ENCODE measurements at places on chromosomes 6 and 20.

- DNase-seq: no peak
These were observed 184.3 kb downstream of the PRKN start for GRCh38 chr6:162543221-162543620.

DNA sequence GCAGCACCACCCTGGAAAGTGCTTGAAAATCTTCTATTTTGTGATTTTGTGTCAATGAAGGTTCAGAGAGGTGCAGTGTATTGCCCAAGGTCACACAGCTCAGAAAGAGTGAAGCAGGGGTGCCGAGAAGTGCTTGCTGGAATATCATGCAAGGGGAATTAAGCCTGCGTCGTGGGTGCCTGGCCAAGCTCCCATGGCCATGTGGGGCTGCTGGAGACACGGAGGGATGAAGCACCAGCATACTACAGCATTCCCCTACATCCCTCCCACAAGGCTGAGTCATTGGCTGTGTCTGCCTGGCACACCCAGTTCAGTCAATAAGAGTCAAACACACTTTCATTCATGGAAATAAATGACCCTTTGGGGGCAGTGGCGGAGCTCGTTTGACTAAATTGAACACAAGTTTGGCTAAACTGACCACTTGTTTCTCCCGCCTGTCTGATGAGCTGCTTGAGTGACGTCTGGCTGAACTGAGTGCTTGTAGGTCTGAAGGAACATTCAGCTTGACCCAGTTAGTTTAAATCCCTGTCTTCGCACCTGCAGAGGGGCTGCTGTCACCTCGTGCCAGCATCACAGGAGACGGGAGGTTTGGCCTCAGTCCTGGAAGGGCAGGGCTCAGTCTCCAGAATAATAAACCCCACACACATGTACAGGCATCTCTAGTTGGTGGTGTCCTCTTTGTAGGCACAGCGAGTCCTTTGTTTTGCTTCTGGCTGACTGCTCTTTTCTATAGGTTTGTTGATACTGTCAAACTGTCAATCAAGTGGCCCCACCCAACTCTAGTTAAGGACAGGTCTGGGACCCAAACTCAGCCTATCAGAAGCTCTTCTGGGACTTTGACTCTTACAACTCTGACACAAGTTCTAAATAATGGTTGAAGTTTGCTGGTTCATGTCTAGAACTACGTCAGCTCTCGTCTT is 8.4 kb upstream of the TGM2 start:
- peak; percentile 24 for DNase-seq

DNA sequence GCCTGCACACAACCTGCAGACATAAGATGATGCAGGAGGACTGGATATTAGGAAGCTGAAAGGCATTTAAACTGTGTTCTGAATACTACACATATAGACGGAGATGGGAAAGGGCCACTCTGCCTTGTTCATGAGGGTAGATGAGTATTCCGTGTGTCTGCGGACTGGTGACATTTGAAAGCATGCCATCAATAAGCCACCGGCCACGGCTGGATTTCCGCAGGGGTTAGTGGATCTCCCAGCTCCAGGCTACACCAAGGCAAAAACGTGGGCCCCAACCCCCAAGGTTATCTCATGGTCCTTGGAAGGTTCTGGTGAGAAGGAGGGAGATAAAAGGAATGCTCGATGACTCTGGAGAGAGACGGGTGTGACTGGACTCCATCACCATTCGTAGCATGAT is 78.6 kb upstream of the THBS2 start:
- DNase-seq: no peak

- no peak for DNase-seq
These were observed 45.7 kb upstream of the TPD52L1 start for GRCh38 chr6:125107896-125108295.

DNA sequence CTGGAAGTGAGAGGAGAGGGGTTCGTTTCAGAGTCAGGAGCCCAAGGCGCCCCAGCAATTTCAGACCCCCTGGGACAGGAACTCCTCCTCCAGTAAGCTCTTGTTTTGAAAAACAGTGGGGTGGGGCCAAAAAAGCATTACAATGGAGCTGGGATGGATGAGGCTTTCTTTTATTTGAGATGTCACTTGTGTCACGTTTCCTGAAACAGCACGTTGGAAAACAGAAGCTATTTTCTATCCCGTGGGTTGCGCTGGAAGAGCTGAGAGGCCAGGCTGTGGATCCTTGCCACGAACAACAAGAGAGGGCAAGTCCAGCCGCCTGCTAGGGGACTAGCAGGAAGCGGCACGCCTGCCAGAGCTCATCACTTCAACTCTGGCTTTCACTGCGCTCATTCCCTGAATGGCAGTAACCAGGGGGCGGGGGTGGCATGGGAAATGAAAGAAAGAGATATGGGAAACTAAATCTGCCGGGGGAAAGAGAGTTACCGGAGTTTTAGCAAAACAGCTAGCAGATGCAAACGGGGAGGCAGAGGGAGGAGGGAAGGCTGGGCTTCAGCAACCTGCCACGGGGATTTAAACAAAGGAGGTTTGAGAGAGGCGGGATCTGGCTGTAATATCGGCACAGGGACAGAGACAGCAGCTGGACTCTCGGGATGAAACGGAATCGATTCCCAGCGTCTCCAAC is 34.6 kb downstream of the GCNT2 start:
- DNase-seq: no peak

DNA sequence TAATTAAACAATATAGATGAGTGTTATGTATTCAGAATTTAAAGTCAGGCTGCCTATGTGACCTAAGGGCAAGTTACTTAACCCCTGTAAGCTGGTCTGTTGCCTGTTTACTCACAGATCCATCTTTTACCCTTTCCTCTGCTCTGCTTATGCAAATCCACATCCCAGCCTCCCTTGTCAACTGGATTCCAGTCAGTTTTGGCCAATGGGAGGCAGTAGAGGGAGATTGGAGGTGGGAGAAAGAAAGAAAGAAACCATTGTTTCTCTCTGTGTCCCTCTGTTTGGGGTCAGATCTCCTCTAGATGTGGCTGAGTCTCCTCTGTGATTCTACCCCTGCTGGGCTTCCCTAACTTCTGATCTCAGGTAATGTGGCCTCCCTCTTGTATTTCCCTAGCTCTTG is 266.8 kb upstream of the PLN start:
- DNase-seq: no peak

- DNase-seq: no peak
These were observed 107.5 kb downstream of the FAXC start for GRCh38 chr6:99241905-99242534.

DNA sequence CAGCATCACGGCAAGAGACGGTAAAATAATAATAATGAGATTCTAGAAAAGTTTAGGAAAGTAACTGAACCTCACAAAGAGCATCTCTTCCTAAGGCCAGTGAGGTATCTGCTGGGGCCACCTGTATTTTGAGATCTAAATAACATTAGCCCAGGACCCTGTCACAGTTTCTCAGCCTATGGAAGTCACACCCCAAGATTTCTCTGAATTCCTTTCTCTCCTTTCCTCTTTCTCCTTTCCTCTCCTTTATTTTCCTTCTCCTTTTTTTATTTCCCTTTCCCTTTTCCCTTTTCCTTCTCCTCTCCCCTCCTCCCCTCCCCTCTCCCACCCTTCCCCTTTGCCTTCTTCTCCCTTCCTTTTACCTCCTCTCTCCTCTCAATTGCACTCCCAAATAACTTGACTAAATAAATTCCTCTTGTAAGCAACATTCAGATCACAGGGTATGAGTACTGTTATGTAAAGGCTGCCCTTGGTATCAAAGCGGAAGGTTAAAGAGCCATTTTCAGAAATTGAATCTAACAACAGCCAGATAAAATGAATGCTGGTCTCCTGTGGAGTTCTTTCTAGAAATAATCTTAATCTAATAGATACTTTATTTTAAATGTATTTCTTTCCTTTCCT is 506.2 kb downstream of the EPM2A start:
- no peak for DNase-seq

GRCh38 chr6:27495386-27496135 is 22.7 kb upstream of the ZNF184 start:
- DNase-seq: no peak

DNA sequence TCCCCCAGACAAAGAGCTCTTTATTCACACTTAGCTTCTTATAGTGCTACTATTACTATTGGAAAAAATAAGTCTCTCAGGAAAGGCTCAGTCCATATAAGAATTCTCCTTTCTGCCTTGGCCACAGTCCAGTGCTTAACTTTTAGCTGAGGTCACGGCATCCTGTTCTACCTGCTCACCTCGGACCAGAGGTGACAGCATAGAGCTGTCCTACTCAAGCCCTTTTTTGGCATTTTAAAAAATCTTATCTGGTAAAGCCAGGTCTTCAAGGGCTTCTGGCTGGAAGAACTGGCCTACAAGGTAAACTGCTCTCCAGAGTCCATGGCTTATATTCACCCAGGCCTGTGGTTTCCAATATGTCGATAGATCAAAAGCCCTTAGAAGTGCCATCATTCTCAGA is 109.7 kb downstream of the RCAN2 start:
- no peak for DNase-seq

- no peak for DNase-seq
These were observed 311.4 kb downstream of the TAF4 start for GRCh38 chr20:61753987-61754956.

DNA sequence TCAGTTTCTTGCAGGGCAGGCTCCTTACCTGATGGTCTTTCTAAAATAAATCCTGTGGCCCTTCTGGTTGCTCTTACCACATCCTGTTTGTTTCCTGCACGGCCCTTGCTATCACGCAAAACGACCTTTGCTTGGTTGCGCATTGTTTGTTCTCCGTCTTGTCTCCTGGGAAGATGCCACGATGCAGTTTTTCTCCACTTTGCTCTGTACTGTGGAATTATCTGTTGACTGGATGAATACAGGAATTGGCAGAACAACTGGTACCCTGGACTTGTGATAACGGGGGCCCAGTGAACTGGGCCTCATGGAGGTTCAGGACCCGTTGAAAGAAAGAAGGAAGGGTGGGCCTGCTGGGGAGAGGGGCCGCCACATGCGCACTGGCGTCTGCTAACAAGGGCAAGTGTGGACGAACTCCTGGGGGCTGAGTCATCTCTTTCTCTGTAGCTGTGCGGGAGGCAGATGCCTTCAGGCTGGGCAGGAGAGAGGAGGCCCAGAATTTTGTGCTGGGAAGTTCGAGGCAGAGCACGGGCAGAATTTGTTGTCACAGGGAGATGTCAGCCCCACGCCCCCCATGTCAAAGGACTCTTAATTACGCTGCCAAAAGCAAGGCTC is 139.9 kb downstream of the BMP7 start:
- no peak for DNase-seq

GRCh38 chr20:53527196-53527595 is 66.4 kb downstream of the ZNF217 start:
- no peak for DNase-seq

DNA sequence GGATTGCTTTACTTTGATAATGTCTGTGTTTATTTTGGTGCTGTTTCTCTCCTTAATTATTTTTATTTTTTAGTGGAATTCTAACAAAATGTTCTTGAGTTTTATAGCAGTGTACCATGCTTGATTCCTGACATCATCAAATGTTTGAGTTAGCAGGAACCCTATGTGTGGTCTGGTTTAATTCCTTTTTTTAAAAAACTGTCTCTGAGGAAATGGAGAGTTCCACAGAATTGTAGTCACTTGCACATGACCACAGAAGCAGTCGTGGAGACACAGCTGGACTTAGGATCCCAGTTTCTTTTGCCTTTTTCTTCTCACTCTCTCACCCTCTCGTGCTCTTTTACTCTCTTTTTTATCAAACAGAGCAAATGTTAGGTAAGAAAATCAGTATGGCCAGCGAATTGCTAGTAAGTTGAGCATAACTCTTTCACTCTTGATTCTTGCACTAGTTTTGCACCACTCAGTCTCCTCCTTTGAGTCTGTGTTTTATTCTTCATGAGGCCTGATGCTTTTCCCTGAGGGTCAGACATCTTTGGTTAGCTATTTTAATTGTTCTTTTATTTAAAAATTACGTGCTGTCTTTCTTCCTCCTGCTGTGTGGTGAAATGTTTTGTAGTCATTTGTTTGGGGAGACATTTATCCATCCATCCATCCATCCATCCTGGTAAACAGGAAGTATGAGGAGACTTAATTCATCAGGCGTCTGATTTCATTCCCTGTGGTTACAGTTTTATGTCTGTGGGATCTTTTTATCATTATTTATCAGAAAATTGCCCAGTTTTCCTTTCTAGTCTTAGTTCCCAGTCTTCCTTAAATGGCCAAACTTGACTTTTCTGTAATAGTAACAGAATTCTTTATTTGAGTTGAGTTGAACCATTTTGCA is 83.0 kb downstream of the SCAF8 start:
- DNase-seq: no peak

GRCh38 chr6:50826037-50826761 is 7.5 kb downstream of the TFAP2B start:
- DNase-seq: no peak

- no peak for DNase-seq
These were observed 11.1 kb upstream of the FAM209A start for GRCh38 chr20:56513161-56514150.

Measured in fibroblast of skin of left biceps (primary cell).